ENCODE measurements at places on chromosomes 7 and 10.

DNA sequence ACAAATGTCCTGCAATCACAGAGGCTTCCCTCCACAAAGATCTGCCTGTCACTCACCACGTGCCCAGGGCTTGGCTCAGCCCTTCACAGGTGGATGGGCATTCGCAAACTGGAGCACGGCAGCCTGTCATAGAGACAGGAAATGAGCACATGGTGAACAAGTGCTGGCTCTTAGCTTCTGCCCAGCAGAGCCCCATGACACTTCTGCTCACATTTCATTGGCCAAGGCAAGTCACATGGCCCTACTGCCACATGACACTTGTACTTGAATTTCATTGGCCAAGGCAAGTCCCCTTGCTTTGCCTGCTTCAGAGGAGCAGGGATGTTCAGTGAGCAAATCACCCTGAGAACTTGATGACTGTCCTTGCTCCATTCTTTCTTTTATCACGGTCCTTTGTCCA is 110.8 kb upstream of the PPP2R2D start:
- DNase-seq, result no peak

GRCh38 chr7:123977081-123977480 is 52.0 kb downstream of the SPAM1 start:
- no peak for DNase-seq

DNA sequence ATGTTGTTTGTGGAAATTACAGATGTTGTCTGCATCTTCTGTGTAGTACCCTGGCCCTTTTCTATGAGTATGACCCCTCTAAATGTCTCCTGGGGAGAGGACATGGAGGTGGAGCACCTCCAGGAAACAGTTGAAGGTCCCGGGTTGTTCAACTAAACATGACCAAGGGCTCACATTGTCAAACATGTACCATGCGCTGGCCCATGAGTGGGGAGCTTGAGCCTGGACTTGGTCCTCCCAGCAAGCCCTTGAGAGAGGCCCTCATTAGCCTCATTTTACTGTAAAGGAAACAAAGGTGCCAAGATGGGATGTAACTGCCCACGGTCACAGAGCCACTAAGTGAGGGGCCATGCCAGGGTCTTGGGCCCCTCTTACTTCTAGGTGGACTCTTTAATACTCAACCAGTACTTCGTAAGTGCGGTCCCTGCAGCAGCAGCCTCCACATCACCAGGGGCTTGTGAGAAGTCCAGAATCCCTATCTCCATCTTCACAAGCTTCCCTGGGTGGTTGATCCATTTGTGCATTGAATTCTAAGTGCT is 31.2 kb downstream of the C10orf71 start:
- no peak for DNase-seq

DNA sequence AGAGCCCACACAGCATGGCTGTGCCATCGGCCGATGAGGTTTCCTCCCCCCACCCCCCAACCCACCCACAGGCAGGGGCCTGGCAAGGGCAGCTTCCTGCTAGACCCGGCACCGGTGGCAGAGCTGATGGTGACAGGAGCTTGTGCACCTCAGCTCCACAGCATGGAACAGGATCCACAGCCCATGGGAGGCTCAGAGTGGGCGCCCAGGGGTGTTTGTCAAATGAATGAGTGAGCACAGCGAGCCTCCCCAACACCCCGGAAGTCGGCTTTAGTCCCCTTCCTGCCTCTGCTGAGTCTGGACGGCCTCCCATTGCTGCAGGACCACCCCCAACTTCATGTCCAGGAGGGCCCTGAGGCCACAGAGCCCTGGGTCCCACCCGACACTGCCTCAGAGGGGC is 68.9 kb downstream of the PDGFA start:
- DNase-seq, result no peak

DNA sequence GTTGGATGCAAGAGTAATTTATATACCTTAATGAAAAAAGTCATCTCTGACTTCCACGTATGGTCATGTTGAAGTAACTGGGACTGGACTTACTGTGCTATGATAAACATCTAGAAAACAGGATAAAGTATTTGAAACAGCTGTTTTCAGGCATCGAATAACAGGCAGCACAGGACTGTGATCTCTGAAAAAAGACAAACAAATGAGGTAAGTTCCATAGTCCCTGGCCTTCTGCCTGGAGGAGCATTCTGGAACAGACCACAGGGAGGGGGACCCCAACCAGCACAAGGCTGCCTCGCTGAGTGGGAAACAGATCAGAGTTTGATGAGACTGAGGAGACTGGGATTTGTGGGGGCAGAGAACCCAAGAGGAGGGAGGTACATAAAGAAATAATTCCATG is 89.1 kb upstream of the HABP2 start:
- no peak for DNase-seq

DNA sequence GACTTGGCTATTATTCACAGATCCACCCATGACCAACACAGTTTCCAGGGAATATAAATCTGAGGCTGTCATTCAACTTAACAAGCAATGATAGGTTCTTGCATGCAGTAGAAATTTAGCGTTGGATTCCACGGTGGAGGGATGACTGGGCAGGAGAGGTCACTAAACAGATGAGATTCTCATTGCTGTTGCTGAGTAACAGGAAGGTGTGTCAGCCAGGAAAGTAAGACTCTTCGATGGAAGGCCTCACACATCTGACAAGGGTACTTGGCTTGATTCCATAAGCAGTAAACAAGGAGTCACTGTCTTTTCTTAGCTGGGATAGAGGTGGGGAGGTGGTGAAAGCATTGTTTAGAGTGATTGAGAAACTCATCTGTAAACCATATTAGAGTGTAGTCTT is 1152.0 kb downstream of the SORCS3 start:
- no peak for DNase-seq

DNA sequence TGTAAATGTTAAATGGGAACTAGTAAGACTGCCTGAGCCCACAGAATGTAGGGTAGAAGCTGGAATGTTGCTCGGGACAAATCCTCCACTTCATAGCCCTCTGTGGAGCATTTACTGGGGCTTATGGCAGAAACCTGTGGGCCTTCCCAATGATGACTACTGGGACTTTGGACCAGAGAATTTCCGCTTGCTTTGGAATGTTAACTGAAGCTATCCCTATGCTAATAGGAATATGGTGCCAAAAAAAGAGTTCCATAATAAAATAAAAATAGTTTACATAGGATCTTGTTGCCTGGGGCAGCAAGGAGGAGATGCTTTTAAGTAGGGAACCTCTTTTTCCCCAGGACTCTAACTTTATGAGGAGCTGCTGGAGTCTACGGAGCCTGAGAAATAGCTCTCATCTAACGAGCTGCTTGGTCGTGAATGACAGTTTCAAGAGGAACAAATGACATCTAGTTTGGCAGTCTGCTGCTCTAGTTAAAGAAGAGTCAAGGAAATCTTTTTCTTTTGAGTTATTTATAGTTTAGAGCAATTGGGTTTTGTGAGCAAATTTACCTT is 5.7 kb upstream of the DYNC2I1 start:
- no peak for DNase-seq

DNA sequence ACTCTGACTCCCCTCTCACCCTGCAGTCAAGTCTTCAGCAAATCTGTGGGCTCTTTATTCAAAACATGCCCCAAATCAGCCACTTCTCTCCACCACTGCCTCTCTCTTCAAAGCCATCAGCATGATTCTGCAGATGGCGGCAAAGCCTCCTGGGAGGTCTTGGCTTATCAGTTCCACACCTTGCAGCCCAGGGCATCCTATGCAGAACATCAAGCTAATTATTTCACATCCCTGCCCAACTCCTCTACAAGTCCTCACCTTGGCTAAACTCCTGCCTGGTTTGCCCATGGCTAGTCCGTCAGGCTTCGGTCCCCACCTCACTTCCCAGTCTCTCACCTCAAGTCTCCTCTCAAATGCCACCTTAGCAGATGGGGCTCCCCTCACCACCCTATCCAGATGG is 70.2 kb downstream of the PIP4K2A start:
- no peak for DNase-seq

DNA sequence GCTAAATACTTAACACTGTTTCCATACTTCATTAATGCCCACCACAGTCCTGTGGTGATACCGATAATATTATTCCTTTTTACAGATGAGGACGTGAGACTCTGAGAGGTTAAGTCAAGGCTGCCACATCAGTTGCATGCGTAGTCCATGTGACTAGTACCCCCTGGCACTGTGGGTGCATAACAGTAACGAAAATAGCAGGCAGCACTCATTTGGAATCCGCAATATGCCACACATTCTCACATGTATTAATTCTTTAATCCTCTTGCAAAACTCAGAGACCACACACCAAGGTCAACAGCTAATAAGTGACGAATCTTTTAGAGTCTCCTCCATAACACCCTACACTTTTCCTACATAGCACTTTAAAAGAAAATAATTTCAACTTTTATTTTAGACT is 99.5 kb upstream of the HABP2 start:
- DNase-seq, result no peak

DNA sequence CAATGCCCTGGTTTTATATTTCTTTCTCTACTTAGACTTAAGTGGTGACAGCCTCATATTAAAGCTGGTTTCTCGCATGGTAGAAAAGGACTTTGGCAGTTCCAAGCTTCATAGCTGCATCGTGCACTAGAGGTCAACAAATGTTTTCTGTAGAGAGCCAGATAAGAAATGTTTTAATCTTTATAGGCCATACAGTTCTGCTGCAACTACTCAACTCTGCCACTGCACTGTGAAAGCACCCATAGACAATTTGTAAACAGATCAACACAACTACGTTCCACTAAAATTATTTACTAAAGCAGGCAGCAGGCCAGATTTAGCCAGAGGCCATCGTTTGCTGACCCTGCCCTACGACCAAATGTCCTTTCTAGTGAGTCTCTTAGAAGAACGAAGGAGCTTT is 36.7 kb downstream of the CSGALNACT2 start:
- no peak for DNase-seq

- peak; percentile 32 for DNase-seq
These were observed 47.9 kb downstream of the PIP4K2A start for GRCh38 chr10:22666287-22667092.
